ENCODE measurements at places on chromosomes 3 and 15.

GRCh38 chr15:66850996-66851310 is 148.9 kb downstream of the SMAD6 start:
- no peak for DNase-seq

DNA sequence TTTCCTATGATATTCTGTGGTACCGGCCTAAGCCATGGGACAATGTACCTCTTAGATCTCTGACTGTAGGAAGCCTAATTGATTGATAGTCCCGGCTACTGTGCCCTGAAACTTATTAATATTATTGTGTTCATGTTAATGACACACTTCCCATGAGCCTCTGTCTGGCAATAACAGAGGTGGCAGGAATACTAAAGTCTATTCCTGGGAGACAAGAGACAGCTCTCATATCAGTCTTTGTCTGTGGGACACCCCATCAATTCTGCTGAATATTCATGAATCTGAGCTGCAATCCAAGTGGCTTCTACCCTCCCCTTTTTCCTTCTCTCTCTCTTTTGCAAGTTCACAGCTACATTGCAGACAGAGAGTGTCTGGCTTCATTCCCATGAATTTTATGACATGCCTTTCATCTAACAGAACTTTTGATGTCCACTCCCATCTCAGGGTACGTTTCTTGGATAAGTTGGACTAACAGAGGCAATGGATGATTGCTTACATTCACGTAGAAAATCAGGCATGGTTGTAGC is 907.5 kb downstream of the ZPLD1 start:
- DNase-seq = no peak

- no peak for DNase-seq
Measured at GRCh38 chr15:91445695-91446228, 345.7 kb downstream of the SV2B start.

DNA sequence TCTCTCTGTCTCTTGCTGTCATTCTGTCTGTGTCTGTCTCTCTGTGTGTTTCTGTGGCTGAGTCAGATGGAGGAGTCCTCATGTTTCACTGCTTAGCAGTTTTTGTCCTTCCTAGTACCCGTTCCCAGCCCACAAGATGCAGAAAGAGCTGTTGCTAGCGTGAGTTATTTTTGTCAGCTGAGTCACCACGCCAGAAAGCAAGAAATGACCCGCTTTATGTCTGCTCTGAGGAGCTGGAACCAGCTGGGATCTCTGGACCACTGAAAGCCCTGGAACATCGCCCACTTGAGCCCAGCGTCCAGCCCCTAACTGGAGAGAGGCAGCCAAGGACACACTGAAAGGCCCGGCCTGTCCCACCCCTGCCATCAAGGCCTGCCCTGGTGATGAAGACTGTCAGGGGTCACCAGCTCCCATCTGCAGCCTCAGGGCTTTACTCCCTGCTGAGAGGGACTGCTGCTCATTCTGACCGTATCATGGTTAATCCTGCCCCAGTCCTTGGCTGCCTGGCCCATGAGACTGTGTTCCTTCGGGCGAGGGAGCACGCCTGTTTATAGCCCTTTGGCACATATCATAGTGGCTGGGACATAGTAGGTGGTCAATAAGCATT is 101.7 kb upstream of the TPM1 start:
- no peak for DNase-seq

DNA sequence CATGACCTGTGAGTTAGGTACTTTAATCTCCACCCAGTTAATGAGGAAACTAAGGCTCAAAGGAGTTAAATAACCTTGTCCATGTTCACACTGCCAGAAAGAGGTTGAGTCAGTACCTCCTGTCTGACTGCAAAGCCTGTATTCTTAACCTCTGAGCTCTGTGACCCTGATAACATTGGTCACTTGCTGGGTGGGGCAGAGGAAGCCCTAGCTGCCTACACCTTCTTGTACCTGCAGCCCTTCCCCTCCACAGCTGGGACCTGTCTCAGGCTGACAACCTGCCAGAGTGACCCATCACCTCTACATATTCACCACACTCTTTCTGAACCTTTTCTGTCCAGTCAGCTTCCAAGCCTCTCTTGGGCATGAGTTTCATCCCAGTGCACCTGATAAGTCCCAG is 106.1 kb upstream of the HES1 start:
- DNase-seq = no peak

GRCh38 chr3:148158210-148158609 is 539.5 kb upstream of the AGTR1 start:
- no peak for DNase-seq

DNA sequence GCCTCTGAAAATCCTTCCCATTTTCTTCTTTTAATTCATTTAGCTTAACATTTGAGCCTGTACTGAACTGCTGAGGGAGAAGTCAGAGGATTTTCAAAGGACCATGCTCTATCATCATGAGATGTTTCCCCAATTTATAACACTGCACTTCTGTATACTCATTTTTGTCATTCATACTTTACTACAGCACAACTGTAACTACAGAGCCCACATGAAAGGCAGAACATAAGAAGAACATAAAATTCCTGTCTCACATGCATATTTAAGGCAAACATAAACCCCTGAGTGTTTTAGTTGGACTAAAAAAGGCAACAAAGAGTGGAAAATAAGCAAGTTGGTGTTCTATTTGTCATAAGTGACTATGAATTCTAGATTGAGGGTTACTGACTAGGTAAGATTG is 237.7 kb upstream of the ARPP21 start:
- no peak for DNase-seq

DNA sequence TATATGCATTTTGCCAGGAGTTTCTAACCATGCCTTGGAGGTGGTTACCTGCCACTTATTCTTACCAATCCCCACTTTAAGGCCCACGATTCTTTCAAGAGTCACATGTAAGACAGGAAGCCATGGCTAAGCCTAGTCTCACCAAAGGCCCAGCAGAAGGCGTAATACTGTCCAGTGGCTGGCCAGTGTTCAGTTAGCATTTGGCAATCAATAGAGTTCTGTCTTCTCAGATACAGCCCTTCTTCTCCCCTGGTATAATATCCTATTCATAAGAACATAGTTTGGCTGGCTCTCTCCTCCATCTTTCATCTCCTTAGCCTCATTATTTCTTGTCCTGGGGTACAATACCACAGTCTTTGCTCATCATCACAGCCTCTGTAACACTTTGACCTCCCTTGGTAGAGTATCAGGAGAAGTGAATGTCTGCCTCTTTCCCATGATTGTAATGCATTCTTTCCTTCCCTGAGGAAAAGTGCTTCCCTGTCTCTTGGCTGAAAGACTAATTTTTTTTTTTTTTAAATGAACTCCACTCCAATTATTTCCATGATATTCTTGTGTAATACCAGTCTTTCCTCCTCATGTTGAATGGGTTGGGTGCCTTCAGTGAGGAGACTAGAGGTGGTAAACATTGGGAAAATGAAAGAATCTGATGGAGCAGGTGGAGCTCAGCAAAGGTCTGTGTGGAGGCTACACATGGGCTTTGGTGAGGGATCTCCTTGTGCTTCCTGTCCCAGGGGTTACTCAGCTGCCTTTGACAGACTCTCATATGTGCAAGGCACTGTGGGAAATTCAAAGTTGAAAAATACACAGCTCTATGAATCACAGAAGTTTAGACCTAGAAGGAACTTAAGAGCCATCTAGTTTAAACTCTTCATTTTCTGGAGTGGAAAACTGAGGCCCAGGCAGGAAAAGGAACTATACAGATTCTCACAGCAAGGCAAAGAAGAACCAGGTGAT is 218.2 kb downstream of the P3H2 start:
- DNase-seq = no peak

GRCh38 chr3:188827103-188827502 is 344.7 kb upstream of the TPRG1 start:
- DNase-seq = no peak

DNA sequence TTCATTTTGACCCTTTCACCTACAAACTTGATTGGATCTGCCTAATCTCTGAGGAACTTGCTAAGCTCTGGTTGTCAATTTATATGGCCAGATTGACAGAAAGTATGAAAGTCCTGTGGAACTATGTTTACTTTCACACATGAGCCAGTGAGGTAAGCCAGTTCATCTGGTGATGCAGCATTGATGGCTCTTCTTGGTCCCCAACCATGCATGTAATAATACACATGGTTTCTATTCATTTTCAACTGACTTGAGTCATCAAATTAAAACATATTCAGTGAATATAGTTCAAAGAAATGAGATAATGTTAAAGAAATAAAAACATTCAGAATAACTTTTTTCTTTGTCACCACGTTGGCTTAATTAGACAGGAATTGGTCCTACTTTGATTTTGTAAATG is 336.1 kb upstream of the THBS1 start:
- DNase-seq = no peak

DNA sequence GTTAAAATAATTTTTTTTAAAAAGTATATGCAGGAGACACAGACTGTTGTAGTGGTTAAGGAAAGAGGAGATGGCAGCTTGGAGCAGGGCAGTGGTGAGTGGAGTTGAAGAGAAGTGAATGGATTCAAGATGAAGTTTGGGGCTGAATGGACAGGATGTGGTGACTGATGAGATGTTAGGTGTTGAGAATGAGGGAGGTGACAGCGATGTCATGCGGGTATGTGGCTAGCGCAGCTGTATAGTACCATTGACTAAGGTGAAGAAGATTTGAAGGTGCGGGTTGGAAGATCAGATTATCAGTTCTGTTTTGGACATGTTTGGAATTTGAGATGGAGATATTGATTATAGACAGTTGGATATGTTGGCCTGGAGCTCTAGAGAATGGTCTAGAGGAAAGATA is 20.1 kb downstream of the FBXO22 start:
- DNase-seq = no peak

DNA sequence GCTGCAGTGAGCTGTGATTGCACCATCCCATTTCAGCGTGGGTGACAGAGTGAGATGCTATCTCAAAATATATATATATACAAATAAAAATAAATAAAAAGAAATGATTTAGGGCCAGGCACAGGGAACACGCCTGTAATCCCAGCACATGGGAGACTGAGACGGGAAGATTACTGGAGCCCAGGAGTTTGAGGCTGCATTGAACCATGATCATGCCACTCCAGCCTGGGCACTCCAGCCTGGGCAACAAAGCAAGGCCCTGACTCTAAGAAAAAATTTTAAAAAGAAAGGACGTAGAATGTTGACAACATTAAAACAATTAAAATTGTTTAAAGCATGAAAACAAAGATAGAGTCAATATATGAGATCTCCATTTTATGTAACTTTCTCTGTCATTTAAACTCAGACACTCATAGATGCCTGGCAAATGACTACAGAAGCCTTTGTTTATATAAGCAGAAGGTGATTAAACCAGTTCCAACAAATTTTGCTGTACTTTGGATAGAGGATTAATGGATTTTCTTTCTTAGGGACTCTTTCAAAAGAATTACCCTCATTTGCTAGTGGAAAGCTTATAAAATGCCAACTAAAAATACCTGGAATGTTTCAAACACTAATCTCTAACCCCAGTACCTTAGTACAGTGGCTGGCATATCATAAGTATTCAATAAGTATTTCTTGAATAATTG is 10.7 kb upstream of the TRPM7 start:
- no peak for DNase-seq

DNA sequence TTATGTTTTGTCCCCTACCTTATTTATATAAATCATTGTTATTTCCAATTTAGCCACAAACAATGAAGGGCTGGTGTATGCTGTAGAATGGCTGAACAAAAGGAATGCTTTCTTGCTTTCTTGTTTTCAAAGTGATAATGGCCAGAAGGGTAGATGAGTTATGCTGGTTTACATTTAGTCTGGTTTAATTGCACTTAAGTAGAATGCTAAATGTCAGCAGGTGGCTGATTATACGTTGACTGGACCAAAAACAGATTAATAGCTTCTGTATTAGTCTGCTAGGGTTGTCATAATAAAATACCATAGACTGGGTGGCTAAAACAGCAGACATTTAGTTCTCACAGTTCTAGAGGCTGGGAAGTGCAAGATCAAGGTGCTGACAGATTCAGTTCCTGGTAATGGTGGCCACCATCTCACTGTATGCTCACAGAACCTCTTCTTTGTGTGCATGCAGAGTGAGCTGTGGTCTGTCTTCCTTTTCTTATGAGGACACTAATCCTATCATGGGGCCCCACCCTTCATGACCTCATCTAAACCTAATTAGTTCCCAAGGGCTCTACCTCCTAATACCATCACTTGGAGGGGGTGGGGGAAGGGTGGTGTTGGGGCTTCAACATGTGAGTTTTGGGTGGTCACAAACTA is 17.1 kb upstream of the XIRP1 start:
- no peak for DNase-seq

GRCh38 chr15:99506399-99506798 is 59.4 kb upstream of the MEF2A start:
- DNase-seq = no peak

DNA sequence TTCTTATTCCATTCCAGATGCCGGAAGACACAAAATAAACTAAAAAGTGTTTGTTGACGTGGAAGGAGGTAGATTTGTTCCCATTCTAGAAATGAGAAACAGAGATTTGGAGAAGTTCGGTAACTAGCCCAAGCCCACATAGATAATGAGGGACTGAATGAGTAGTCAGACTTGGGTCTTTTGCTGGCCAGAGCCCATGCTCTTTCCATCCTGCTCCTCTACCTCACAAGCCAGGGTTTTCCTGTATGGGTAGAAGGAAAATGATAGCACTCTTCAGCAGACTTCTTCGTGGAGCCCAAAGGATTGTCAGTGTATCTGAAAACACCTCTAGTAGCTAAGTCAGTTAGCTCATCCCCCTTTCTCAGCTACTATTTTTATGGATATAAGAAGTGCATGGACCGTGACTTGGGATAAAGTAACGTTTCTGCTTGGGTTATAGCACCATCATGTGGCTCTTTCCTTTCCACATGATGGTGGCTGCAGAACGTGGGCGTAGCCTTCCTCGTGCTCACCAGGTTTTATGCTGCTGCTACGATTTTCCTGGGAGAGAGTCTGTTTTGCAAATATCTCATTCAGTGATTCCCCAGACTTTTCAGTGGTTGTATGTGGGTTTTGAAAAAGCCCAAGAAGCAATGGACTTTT is 84.6 kb downstream of the DGKG start:
- DNase-seq = peak; percentile 13

DNA sequence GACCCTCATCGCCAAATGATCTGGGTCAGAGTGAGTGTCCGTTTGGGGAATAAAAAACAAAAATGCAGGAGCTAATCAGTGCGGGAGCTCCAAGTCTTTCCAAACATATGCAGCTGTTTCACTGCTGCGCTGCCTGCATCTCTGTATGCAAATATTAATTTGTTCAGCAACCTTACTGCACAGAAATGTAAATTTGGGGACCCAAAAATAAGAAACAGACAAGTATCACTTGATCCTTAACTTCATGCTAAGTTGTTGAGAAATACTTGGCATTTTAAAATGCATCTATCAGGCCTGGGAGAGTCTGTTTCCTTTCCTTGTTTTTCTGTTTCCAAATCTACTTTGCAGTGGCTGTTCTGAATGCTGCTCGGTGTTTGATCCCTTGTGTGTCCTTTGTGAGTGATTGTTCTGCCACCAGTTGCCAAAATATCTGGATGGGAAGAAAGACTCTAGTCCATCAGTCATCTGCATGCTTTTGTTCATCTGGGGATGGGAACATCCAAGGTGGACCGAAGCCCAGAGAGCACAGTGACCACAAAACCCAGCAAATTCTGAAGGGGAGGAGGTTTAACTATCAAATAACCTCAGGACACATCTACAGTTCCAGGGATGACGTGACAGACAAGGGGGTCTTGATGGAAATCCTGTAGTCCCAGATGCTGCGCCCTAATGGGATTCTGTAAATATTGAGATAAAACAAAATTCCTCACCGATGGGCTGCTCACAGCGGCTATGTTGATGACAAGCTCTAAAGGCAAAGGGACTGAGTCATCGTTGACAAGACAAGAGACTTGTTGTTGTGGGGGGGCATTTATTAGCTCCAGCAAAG is 199.5 kb upstream of the WNT5A start:
- no peak for DNase-seq

All from NCI-H2081 (cell line).